ENCODE measurements at places on chromosomes 3 and 15.

- no peak for DNase-seq
These were observed 265.6 kb upstream of the DCBLD2 start for GRCh38 chr3:99167071-99167470.

DNA sequence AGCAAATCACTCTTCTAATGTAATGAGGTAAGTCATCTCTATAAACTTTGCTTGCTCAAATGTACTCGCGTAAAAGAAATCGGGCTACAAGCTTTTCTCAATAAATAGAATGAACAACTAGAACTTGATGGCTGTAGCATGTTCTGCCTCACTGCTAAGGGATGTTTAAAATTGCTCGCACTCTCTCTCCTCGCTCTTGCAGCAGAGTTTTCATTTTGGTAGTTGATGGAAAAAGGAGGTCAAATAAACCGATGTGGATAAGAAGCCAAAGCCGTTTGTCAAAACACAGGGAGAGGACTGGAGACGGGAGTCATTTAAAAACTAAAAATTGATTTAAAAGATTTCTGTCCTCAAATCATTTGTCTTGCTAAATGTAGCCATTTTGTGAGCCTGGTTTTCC lies 53.3 kb downstream of the ANXA2 start:
- no peak for DNase-seq

DNA sequence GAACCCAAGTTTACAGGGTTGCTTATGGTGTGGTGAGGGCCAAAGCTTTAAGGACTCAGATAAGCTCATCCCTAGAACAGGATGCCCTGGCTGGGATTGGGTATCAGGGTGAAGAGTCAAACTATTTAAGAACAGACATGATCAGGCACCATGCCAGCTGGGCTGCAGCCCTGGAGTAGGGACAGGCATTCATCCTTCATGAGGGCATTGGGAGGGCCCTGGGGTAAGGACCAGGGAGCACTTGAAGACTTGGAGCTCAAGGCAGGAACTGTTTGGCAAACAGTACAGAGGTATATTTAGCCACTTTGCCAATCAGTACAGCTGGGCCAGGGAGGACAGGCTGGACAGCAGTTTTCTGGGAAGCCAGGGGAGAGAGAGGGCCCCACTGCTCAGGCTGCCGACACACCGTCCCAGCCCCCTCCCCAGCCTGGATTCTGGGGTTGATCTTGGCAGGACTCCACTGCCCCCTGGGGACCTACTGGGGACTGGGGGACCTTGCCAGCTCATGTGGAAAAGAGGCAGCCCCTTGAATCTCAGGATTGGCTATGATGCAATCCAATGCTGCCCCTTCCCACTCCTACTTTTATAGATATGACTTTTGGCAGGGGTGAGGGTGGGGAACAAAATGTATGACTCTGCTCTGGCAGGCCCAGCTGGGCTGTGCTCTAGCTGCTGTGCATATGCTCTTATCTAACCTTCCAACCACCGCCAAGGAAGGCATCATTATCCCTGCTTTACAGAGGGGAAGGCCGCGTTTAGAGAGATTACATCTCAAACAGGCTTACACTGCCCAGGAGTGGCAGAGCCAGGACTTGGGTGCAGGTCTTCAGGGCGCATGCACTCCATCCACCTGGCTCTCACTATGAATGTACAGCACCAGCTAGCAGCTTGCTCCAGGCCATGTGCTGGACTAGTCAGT lies 2.3 kb downstream of the PLA2G4E start:
- DNase-seq = peak; percentile 56

DNA sequence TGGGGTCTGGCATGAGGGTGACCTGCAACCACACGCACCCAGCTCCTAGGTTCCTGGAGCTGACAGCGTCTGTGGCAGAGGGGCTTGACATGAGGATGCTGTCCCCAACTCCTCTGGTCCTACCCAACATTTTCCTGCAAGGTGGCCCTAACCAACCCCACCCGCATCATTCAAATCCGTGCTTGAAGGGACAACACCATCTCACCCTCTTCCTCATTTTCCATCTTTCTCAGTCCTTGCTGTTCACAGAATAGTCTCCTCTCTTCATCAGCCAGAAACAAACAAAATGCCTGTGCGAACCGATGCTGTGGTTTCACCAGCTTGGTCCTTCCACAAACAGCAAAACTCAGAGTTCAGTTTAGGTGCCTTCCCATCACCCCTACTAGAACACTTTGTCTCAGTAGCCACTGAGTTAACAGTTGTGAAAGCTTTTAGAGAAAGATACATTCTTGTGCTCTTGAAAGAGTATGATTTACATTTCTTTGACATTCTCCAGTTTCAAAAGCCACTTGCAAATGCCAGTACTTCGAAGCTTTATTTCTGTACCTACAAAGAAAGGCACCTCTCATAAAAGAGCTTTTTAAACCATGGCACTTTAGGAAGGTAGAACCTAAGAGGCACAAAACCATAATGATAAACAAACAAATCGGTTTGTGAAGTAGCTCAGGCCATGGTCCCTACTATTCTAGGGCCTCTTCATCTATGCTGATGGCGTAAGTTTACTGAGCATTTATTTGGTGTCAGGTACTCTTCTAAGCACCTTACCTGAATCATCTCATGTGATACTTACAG lies 360.1 kb downstream of the SHQ1 start:
- DNase-seq = no peak

GRCh38 chr3:48026951-48027908 lies 11.0 kb upstream of the MAP4 start:
- DNase-seq = no peak

DNA sequence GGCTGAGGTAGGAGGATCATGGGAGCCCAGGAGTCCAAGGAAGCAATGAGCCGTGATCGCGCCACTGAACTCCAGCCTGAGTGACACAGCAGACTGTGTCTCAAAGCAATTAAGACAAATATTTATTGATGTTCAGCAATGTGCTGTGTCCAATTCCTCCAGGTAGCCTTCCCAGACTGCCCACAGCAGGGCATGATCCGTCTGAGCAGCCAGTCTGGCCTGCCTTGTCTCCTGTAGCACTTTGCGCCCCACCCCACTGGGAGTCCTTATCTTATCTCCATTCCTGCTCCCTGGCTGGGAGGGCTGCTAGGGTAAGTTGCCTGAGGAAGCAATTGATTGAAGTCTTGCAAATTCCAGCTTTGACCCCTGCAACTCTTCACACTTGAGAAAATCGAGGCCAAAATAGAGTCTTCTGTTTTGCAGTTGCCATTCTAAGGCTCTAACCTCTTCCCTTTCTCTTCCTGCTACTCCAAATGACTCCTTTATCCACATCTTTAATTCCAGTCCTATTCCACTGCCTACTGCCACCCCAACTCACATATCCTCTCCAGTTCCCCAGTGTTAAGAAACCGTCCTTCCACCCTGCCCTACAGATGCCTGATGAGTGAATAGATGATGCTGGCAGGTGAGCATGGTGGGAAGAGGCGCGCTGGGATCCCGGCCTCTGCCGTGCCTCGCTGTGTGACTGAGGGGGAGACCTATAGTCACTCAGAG lies 26.9 kb upstream of the LCTL start:
- DNase-seq = no peak

- no peak for DNase-seq
These were observed 6.8 kb downstream of the ABHD2 start for GRCh38 chr15:89095073-89095472.

GRCh38 chr15:31236184-31237042 lies 90.2 kb upstream of the KLF13 start:
- no peak for DNase-seq

DNA sequence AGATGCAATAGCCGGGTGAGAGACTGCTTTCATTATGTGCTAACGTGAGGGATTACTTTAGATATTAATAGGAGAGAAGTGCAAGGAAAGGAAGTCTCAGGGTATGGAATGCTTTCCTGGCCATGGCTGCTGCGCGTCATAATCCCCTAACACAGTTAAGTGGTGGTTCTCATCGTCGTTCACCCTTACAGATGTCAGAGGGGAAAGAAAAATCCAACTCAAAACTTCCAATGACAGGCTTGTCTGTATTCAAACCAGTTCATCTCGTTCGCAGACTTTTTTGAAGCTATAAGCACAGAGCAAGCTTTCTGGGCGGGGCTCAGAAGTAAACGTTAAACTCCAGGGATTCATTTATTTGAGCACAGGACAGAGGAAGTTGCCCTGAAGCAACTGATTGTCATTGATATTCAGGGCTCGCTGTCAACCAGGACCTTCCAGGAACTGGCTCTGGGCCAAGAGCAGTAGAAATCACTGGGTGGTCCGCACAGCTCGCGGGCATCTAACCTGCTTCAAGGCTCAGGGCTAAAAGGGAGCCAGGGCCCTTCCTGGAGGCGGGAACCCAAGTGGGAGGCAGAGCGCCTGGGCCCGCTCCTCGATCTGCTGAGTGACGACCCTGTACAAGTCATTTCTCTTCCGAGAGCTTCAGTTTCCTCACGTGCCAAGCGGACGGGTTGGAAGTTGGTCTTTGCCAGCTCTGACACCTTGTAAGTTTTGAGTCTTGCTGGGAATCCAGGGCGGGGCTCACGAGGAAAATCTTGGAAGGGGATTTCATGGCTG lies 1.1 kb upstream of the LPP start:
- no peak for DNase-seq

DNA sequence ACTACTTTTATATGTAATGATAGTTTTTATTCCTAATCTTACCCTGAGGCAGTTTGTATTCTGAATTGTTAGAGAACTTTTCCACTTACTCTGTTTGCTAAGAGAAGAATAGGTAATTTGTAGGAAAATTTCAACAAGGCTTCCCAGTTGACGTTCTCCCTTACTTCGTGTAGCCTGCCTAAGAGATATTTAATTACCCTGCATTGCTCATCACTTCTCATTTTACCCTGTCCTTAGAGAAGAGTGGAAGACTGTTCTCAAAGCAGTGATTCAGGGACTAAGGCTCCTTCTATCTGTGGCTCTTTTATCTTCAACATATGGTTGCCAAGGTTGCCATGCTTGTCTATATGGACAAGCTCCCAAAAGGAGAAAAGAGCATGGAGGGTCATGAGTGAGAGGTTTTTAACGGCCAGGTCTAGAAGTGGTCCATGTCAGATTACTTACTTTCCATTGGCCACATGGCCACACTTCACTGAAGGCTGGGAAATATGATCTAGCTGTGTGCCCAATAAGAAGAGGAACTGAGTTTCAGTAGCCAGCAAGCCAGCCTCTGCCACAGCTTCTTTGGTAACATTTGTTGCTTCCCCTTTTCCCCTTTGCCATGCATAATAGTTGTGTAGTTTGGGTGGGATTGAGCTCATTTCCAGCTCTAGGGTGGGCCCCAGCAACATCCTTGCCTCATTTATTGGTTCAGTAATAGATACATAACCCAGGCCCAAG lies 22.1 kb downstream of the PDE8A start:
- DNase-seq = no peak

DNA sequence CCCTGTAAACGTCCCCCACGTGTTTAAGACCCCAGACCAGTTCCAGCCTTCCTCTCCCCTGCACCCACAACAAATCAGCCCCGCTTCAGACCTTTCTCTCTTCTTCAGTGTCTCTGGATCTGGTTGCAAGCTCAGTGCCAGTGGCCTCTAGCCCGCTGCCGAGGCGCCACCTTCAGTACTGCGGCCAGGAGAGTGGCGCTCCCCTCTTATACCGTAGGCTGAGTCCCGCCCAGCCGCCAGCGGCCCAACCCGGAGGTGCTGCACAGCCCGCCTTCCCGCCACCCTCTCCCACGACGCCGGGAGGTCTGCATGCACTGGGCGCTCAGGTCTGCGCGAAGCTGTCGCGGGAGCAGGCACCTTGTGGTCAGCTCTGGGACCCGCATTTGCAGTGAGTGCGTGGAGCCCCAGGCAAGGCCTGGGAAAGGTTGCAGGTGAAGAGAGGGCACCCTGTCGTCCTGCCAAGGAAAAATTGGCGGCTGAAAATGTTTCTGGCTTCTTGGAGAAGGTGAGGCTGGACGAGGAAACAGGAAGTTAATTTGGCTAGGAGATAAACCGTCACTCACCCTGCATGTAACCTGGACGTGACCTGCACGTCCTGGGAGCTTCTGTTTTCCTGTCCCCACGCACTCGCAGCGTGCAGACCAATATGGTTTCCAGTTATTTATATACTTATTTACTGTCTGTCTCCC lies at the start of gene C2CD4B:
Gene C2CD4B (minus strand): TSS at position 182 of the 689 bp plus-strand sequence. CDS start 301 bp downstream, outside the sequence.
- DNase-seq = peak; percentile 14

DNA sequence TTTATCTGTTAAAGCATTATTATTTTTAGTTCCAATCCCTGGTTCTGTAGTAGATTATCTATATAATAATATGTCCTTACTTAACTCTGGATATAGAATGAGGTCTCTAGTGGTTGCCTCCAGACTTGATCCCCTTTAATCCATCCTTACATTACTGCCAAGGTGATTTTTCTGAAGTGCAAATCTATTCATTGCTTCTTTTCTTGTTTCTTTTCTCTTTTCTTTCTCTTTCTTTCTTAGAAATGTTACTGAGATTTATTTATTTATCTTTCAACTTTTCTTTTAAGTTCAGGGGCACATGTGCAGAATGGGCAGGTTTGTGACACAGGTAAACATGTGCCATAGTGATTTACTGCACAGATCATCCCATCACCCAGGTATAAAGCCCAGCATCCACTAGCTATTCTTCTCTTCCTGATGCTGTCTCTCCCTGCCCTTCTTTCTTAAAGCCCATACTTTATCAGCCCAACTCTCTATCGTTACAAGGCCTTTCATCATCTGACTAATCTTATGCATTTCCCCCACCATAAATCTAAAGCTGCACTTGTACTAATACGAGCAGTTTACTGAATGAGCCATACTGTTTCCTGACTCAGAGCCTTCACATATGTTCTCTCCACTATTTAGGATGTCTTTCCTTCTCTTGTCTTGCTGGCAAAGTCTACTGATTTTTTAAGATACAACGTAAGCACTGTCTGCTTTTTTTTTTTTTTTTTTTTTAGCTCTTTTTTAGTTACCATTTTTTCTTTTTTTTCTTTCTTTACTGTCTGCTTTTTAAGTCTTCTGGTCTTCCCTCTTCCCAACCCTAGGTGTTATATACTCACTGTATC lies 4.6 kb downstream of the GLCE start:
- DNase-seq = peak; percentile 35

DNA sequence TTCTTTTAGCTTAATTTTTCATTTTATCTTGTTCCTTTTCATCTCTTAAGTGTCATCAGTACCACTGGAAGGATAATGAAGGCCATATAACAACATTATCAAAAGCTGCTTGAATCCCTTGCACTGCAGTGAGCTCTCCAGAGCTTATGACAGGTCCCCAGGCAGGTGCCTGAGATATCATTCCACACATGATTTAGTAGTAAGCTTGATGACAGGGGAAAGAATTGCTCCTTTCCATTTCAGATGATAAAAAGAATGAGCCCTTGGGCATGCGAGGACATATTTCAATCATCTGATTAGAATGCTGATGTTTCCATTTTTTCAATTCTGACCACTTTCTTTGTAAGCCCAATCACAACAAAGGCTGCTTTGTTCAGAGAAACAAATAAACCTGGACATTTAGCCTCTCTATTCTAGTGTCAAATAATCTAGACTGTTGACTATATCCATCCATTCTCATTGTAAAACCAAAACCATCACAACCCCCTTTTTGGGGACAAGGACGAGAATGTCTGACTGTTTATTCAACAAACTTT lies 567.8 kb downstream of the IGSF11 start:
- no peak for DNase-seq
